Stimulated activated CD4-positive, alpha-beta T cell treated with anti-CD3 and anti-CD28 coated beads, Interleukin-1b, Interleukin-23, amount 100 ng/mL, for 1 hour (primary cell): ENCODE measurements at places on chromosomes 7 and 10.

GRCh38 chr10:75450075-75450445 is 18.6 kb downstream of the LRMDA start:
- DNase-seq: no peak

DNA sequence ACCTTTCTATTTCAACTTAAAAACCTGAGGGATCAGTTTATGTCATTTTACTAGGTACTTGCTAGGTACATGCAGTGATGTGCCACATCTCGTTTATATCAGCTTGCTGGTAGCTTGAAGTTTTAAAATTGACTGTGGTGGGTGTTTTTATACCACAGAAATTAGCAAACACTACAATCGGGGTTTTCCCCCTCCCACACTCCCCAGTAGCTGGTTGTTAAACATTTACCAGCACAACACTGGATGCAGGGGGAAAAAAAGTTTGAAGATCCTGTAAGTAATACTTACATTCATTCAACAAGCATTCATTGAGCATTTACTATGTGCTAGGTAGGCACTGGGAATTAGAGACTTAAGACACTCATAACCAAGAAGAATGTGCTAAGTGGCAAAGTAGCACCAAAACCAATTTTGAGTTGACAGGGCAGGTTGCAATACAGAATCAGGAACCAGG is 32.6 kb downstream of the USP6NL start:
- DNase-seq: peak; percentile 29

GRCh38 chr7:88746126-88746525 is 13.4 kb upstream of the ZNF804B start:
- no peak for DNase-seq

- no peak for DNase-seq
Observed at GRCh38 chr10:90136731-90137316, 435.4 kb downstream of the KIF20B start.

- no peak for DNase-seq
Observed at GRCh38 chr7:2523461-2523936, 3.9 kb downstream of the LFNG start.

DNA sequence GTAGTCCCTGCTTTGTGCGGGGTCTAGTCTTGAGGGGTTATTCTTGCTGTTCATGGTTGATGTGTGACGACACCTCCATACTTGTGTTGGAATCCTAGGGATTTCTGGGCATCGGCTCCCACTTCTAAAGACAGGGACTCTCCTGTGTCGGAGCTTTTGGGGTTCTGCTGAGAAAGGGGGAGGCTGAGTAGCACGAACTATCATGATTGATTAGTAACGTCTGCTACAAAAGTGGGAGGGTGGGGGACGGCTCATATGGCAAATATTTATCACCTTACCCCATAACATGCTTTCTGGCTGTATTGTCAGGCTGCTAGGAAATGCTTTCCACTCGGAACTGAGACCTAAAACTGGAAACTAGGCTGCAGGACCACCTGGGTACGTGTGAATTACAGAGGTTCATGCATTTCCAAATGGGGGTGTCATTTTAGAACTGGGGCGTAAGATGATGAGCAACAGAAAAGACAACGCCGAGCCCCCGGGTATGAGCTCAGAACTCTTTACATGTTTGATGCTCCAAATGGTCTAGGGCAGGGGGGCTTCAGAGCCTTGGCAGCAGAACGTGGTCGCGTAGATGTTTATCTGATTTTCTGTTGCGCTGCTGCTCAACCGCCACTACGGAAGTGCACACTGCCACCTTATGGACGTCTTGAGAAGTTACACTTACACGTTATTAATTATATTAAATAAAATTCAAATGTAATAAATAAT is 15.1 kb upstream of the NME8 start:
- DNase-seq: no peak

GRCh38 chr7:17963281-17963680 is 23.0 kb upstream of the SNX13 start:
- no peak for DNase-seq

DNA sequence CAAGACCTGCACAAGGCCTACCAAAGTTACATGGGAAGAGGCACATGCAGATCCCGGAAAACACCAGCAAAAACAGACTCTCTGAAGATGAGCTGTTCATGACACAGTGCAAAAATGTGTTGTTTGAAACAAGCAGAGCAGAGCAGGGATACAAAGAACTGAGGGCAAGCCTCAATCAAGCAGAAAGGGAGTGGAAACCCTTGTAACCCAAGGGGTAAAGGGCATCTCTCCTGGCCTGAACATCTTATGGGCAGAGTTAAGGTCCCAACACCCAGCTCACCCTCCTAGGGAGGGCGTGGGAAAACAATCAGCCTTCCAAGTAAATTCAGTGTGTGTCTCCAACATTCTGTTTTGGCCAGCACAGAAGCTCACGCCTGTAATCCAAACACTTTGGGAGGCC is 10.5 kb downstream of the PSPH start:
- no peak for DNase-seq

DNA sequence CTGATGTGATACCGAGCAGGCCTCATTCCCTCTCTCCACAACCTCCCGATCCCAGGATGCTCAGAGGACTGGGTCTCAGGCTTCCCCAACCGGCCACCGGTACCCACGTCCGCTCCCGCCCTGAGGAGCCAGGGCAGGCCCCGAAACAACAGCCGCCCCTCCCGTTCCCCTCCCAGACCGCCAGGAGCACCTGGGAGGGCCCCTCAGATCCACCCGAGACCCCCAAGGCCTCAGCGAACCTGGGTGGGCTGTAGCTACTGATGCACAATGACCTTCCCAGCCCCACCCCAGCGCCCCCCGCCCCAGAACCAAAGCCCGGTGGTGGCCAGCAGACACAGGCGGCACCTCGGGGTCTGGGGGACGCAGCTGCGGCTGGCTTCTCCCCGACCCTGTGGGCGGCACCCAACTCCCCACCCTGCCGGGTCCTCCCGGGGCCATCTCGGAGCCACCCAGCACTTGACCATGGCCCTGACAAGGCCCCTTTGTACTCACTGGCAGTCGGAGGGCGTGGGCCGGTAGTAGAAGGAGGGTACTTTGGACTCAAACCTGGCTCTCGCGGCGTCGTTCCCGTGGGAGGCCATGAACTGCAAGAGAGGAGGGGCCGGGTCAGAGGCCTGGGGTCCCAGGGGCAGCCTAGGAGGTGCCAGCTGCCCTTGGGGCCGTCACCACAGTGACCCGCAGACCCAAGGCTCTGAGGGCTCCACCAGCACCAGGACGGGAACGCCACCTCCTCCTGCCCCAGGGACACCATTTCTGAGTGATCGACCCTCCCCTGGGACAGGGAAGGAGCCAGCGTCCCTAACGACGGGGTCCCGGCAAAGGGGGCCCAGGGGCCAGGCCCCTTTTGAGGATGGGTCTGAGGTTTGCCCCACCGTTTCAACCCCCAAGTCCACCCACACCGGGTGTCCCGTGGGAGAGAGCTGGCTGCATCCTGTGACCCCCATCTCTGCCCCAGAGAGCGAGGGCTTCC is 28.1 kb downstream of the ADAP1 start:
- no peak for DNase-seq

DNA sequence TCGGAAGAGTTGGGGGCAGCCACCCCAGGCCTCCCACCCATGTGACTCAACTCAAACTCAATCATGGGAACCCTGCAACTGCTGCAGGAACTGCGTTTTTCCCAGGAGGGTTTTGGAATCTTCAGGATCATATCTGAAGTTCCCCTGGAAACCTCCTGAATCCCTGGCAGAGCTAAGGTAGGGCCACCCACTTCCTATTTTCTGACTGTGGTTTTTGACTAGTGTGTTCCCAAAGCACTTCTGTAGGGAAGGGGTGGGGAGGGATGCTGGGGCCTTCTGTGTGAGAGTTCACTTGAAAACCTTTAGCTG is 127.6 kb upstream of the UNC5B start:
- no peak for DNase-seq

DNA sequence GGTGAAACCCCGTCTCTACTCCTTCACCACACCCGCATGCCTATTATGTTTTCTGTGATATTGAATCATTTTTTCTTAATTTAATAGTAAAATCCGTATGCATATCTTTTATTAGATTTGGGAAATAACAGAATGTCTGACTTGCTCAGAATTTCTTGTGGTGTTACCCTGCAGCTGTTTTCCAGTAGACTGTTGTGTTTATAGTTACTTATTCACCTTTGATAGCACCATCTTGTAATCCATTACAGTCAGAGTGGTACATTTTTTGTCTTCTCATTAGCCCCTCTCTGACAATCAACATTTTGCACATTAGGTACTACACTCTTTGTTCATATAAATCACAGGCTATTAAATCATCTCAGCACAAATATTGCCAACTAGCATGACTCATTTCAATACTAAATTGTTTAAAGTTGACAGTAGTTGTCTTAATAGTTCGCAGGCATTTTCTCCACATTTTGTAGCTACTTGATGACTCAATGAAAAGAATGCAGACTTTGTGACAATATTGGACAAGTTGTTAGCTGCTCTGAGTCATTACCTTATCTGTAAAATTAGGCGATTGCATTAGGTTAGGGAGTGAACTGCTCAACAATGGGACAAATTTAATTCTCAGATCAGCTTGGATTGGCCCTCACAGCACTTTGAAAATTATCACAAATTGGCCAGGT is 17.8 kb upstream of the SLC16A12 start:
- DNase-seq: no peak

- DNase-seq: no peak
Observed at GRCh38 chr7:23393636-23394035, 76.7 kb downstream of the IGF2BP3 start.

- DNase-seq: no peak
Observed at GRCh38 chr7:45573661-45574415, at the start of gene ADCY1. Gene ADCY1 (plus strand): TSS chr7:45574368. CDS start chr7:45574544, 176 bp downstream.

DNA sequence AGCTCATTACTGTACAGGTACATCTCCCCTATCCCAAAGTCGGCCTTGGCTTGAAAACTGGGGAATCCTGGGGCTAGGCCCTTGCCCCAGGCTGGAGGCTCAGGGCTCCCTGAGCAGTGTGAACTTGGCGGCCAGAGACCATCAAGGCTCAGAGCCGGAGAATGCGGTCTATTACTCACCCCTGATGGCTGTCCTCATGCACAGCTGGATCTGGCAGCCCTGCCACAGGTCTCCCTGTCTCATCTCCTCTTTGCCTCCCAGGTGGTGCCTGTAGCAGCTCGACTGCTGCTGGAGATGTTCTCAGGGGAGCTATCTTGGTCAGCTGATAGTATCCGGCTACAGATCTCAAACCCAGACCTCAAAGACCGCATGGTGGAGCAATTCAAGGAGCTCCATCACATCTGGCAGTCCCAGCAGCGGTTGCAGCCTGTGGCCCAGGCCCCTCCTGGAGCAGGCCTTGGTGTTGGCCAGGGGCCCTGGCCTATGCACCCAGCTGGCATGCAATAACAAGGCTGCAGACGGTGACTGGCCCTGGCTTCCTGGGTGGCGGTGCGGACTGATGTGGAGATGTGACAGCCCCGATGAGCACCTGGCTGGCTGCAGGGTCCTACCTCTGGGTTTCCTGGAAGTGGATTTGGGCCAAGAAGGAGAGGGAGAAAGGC is 10.7 kb downstream of the IRF5 start:
- DNase-seq: no peak

- DNase-seq: no peak
Observed at GRCh38 chr7:20199015-20199737, 18.0 kb downstream of the MACC1 start.

- no peak for DNase-seq
Observed at GRCh38 chr7:22577470-22578001, 77.5 kb upstream of the STEAP1B start.

DNA sequence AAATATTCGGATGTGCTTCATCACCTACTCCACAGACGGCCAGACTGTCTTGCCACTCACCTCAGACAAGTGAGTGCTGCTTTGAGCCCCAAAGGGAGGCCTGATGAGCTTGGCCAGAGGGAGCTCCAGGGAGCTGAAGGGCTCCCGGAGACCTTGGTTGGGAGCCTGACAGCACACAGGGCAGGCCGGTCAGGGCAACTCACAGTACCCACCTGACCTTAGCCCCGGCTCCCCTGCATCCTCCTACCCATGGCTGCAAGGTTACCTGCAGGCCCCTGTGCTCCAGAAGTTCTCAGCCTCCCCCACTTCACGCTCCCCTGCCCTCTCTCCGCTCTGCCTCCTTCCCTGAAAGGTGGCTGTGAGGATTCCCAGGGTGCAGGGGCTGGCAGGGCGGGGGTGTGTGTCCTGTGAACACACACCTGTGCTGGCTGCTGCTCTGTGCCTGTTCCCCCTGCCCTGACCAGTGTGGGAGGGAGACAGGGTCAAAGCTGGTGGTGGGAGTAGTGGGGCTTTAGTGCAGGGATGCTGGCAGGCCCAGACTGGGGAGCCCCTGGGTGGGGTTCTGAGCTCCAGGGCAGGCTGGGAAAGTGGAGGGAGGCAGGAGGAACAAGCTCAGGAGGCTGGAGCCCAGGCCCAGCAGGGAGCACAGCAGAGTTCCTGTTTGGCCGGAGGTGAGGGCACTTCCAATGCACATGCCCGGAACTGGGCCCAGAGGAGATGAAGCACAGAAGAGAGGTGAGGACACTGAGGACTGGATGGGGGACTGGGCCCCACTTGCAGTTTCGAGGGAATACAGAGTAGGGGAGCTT is 7.2 kb downstream of the ANTXRL start:
- no peak for DNase-seq

DNA sequence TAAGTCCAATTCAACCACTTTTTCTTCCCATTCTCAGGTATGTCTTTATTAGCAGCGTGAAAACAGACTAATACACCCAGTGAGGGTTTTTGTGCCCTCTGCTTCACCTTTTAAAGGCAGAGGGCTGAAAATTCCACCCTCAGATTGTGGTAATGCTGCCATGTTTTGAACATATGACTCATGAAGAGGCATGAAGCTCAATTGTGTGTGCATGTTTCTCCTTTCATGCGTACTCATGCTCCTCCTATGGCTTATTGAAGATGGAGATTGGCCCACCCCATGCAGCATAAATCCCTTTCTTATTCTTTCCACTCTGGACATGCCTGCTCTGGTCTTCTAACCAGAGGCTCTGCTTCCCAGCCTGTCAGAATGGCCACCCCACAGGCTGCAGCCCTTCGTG is 168.0 kb upstream of the PRKCQ start:
- no peak for DNase-seq

DNA sequence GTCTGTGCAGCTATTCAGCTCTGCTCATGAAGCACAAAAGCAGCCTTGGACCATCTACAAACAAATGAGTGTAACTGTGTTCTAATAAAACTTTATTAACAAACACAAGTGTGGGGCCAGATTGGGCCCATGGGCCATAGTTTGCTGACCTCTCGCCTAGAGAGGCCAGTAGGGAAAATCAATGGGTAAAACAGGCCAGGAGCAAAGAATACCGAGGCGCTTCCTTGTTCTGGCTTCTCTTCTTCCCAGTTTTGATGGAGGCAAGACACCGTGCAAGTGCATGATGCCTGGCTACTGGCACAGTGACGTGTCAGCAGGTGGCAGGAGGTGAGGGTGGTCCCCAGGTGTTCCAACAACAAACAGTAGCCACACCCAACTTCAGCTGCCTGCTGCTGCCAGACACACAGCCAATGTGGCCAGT is 94.3 kb upstream of the SDK1 start:
- no peak for DNase-seq

DNA sequence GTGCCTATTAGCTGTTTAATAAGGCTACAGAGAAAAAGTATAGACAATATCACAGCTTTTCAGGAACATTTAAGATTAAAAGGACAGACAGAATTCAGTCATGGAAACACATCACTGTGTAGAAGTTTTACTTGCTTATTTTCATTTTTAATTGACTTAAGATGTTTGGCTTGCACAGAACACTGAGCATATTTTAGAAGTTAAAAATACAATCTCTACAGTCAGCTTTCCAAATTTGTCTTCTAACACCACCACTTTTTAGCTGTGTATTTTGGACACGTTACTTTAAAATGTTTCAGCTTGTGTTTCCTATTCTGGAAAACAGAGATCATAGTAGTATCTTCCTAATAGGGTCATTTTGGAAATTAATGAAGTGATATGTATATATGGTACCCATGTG is 11.8 kb downstream of the CFAP69 start:
- no peak for DNase-seq

GRCh38 chr7:121873289-121874194 is 581 bp downstream of the PTPRZ1 start:
- no peak for DNase-seq
